ENCODE measurements at places on chromosomes 6 and 20.

DNA sequence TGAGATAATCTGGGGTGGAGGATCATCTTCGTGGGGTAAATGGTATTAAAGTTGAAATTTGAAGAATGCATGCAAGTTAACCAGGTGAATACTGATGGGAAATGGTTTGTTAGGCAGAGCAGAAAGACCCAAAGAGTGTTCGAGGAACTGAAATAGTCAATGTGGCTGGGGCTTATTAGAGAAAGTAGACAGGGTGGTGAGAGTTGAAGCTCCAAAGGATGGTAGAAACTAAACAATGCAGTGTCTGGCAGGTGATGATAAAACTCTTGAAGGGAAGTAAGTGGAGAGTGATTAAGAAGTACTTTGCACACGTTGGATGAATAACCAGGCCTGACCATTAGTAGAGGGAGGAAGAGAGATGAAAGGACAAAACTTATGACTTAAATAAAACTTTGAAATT, 39.8 kb upstream of the CENPW start:
- no peak for DNase-seq

DNA sequence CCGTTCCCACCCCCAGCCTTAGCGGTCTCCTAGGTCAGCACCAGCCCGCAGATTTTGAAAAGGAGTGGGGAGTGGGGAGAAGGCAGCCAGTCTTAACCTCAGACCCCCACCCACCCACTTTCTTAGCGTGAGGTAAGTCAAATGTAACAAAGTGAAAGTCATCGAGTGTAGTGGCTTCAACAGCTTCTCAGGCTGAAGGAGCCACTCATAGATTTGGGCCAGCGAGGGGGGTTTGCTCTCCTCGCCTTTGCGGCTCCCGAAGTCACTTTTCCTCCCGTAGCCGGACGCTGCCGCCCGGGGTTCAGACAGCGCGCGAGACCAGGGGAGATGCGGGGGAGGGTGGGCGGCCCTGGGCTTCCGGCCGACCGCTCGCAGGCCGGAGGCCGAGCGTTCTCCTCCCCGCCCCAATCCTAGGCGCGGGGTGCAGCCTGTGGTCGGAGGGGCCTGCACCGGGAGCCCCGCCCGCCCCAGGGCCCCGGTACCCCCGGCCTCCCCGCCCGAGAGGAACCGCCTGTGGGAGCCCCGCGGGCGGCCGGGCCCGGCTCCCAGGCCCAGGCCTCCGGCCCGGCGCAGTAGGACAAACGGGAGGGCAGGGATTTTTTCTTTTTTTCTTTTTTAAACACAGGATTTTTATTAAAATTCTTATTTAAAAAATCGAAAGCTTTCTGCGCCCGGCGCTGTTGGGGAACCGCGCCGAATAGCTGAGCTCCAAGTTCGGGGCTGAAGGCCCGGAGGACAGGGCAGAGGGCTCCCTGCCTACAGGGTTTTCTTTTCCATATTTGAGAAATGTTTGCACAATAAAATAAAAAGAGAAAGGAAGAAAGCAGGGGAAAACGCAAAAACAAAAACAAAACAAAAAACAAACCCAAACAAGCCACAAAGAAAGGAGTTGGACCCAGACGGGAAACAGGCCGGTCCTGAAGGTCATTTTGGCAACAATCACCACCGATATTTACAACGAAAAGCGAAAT, 3.2 kb downstream of the NKX2-2 start:
- DNase-seq = no peak

DNA sequence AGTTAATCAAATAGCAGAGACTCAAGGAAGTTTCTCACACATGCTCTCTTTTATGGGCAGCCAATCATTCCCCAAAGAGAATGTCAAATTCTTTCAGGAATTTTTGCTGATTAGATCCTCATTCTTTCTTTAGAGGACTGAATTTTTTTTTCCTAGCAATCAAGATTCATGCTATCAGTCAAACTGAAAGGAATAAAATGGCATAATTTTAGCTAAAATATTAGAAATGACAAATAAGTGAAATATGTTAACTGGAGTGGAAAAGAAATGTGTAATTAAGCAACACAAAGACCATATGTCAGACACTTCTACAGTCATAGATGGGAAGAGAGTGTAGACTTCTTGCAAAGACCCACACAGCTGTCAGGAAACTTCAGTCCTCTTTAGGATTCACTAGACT, 242.3 kb upstream of the RNF217 start:
- no peak for DNase-seq

- no peak for DNase-seq
These were observed 1.4 kb downstream of the C20orf96 start for GRCh38 chr20:288956-289692.

Data from AG04449 (cell line).